ENCODE measurements at places on chromosomes 11 and 22.

GRCh38 chr11:12717851-12718291 lies 43.6 kb downstream of the TEAD1 start:
- peak; percentile 55 for DNase-seq

DNA sequence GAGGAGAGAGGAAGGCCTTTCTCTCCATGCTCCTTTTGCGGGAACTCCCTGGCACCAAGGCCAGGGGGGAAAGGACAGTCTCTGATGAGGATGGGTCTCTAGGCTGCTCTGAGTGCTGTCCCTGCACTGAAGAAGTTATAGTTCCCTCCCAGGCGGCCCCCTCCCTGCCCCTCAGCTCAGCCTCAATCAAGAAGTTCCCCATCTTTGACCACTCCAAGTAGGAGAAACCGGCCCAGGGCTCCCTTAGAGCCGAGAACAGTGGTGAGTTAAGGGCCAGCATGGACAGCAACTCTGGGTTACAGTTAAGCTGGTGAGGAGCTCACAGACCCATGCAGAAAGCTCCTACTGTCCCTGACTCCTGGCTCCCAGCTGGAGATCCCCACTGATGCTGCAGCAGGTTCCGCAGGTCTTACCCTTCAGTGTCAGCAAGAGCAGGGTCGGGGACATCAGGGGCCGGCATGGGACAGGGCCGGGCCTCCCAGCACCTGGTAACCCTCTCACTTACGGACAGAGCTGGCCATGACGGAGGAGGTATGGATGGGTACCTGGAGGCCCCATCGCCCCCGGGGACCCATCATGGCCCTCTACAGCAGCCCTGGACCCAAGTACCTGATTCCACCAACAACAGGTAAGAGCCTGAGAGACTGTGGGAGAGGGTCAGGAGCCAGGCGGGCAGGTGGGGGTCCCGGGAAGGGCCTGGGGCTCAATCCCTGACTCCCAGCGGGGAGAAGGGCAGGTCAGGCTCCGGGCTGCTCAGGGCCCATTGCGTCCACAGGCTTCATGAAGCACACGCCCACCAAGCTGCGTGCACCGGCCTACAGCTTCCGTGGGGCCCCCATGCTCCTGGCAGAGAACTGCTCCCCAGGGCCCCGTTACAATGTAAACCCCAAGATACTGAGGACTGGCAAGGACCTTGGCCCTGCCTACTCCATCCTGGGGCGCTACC lies 4.2 kb downstream of the SCGB1C1 start:
- DNase-seq, result no peak

- DNase-seq, result no peak
Measured at GRCh38 chr22:45397806-45398205, 15.6 kb downstream of the SMC1B start.

DNA sequence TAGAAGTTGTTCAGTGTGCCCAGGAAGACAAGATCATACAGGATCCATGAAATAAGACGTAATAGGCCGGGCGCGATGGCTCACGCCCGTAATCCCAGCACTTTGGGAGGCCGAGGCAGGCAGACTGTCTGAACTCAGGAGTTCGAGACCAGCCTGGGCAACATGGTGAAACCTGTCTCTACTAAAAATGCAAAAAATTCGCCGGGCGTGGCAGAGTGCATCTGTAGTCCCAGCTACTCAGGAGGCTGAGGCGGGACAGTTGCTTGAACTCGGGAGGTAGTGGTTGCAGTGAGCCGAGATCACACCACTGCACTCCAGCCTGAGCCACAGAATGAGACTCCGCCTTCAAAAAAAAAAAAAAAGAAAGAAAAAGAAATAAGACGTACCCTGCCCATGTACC lies 56.7 kb downstream of the APOL3 start:
- DNase-seq, result no peak

DNA sequence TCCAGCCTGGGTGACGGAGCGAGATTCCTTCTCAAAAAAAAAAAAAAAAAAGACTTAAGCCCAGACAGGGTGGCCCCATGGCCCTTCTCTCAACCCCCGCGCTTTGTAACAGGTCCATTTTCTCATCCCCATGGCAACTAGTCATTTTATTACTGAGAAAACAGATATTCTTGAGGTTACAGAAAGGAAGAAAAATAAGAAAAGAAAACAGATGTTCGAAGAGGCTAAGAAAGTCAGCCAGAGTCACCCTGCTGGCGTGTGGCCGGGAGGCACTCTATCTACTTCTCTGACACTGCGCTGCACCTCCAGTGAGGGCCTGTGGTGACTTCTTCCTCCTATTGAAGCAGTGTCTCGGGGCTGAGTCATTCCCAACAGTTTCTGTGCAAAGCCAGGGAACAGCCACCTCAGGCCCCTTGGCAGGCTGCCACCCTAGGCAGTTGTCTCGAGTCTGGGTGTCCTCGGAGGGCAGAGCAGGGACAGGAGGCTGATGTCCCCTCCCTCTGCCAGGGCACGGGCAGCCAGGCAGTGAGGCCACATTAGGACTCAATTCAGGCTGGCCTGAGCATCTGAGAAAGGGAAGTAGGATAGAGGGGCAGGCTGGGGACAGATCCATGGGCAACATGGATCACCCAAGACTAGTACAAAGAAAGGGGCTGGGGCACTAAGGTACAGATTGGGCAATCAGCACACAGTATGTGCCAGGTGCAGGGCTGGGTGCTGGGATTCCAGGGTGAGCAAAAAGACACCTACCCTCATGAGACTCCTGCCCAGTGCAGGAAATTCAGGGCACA lies 16.4 kb upstream of the SYVN1 start:
- no peak for DNase-seq

DNA sequence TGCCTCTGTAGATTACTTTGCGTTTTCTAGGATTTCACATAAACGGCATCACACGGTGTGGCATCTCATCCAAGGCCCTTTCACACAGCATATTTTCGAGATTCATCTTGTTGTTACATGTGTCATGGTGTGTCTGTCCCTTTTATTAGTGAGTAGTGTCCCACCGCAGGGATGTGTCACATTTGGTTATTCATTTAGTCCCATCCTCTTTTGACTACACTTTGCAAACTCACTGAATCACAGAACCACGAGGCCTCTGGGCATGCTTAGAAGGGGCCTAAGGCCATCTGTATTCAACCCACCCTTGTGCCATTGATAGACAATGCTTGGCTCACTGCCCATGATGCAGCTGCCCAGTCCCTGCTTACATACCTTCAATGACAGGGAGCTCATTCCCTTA lies 4.2 kb upstream of the RAC2 start:
- no peak for DNase-seq

GRCh38 chr11:61639816-61640443 lies 40.3 kb upstream of the DAGLA start:
- no peak for DNase-seq

- DNase-seq, result no peak
Measured at GRCh38 chr11:1278766-1279673, 30.4 kb downstream of the TOLLIP start.

DNA sequence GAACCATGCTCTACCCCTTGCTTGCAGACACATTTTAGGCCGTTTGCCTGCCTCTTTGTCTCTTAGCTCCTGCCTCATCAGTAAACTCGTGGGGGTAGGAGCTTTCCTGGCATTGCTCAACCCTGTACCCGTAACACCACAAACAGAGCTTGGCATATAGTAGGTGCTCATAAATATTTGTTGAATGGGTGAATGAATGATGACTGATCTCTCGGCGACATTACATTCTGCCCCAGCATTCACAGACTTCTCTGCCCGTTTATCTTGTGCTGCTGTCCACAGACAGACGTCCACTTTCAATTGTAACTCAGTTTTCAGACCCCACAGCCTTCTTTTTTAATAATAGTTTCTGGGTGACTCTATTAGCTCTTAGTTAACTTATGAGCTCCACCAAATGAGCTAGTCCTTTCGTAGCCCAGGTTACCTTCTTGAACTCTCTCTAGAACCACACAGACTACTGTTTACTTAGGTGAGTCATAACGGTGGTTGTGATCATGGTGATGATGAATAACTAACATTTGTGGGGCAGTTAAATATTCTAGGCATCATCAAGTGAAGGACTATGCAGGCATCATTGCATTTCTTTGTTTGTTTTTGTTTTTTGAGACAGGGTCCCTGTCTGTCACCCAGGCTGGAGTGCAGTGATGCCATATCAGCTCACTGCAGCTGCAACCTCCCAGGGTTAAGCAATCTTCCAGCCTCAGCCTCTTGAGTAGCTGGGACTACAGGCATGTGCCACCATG lies 188.4 kb downstream of the ADAMTS15 start:
- DNase-seq, result no peak

DNA sequence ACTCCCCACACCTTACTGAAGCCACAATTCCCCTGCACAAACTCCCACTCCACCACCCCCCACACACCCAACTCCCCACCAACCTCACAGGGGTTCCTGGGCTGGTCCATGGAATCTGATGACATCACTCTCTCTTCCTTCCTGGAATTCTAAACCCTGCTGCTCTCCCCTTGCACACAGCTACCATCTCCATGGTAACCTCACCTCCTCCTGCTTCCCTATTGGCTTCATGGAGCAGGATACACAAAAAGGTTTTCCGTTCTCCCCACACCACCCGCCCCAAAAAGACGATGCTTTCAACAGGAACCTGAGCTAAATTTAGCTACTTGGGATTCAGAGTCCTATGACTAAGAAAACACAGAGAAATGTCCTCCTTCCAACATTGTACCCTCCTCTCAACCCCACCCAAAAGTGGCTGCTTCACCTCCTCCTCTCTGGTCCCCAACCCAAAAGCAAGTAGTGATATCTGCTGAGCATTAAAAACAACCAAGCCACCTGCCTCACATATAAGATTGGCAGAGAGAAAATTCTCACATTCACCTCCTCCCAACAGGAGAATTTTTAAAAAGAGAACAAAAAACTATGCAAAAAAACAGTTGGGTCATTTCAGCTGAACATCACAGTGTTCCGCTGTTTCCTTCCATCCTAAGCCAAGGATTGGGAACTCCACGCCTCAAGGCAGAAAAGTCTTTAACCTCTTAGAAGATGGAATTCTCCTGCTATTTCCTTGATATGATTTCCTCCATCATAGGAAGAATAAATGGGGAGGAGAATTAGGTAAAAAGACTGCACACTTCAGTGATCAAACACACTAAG lies 66.9 kb downstream of the RBFOX2 start:
- DNase-seq, result no peak

GRCh38 chr11:120302001-120302805 lies 22.9 kb upstream of the TLCD5 start:
- DNase-seq, result no peak

DNA sequence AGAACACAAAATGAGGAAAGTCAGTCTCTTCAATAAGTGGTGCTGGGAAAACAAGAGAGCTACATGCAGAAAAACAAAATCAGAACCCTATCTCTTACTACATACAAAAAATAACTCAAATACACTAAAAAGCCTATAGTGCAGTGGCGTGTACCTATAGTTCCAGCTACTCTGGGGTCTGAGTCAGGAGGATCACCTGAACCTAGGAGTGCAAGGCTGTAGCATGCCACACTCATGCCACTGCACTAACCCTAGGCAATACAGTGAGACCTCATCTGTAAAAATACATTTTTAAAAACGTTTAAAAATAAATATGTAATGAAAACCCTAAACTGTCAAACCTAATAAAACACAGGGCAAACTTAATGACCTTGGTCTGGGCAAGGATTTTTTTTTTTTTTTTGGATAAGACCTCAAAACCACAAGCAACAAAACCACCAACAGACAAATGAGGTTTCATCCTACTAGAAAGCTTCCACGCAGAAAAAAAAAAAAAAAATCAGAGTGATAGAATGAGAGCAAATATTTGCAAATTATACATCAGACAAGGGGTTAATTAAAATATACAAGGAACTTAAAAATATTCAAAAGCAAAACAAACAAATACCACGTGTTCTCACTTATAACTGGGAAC lies 35.2 kb downstream of the XKR3 start:
- no peak for DNase-seq

DNA sequence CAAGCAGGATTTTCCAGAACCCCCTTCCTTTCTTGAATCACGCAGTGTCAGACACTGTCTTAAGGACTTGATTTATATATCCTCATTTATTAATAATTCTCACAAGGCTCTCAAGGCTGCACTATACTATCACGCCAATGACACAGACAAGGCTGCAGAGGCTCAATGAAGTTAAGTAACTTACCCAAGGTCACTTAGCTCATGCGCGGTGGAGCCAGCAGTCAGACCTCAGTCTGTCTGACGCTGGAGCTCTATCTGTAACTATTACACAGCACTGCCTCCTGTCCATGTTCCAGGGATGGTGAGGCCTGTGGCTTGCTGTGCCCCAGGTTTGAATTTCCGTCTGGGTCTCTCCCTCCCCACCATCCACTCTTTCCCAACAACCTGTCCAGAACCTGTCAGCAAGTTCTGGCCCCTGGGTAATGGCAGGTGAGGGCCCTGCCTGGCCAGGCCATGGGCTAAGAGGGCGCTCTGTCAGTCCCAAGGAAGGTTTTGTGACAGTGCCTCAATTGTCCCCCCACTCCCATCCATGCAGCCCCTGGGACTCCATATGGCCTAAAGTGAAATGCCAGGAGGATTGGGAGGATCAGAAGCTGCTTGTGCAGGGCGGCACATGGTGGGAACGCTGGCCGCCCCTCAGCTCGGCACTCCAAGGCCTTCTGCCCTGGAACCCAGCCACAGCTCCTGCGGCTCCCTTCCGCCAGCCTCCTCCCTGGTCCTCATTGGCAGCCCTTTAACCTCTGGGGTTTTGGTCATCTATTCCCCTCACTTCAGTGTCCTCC lies 8.6 kb downstream of the KCNC1 start:
- DNase-seq, result no peak

- no peak for DNase-seq
Measured at GRCh38 chr22:27699383-27700019, 102.1 kb downstream of the MN1 start.

GRCh38 chr11:113279591-113279990 lies 34.8 kb upstream of the TTC12 start:
- no peak for DNase-seq

DNA sequence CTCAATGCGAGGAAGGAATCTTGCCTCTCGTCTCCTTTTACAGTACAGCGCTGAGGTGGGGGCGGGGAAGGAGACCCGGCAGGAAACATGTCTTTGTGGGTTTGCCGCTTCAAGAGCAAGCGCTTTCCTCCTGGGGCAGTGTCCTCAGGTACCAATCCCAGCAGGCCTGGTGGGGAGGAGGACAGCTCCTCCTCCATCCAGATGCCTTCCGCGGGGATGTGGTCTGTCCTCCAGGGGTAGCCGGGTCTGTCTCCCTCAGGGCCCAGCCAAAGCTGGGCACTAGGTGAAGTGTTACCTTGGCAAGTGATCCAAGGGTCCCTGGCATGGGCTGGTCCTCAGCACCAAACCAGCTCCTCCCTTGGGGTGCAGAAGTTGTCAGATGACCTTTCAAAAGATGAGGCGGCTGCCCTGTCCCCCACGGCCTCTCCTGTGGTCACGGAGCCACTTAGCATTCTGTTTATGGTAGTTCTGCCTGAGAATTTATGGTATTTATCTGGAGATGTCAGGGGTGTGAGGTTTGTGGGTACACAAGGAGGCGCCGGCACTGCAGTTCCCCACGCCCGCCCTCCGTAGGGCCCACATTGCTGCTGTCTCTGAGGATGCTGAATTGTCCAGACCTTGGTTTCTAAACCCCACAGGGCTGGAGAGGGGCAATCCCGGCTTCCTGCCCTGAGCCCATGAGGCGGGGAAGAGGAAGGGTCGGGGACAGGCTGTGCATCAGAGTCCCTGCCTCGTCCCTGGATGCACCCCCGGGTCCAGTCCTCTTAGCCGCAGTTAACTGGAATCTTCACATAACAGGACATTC lies 93.5 kb upstream of the ANO1 start:
- DNase-seq, result no peak

GRCh38 chr11:113728814-113729213 lies 22.7 kb upstream of the TMPRSS5 start:
- no peak for DNase-seq

GRCh38 chr22:42682113-42682851 lies 33.1 kb upstream of the CYB5R3 start:
- no peak for DNase-seq

Data from activated T-helper 1 cell treated with anti-CD3 and anti-CD28 coated beads, Interleukin-12 subunit alpha, Interleukin-12 subunit beta, Interleukin-2, Interleukin-4 antibody, amounts not matched to agents 30 ng/mL and 10 ng/mL and 1 ng/mL, durations not matched to agents 14 hours and 24 hours and 36 hours (primary cell).